ENCODE measurements at places on chromosomes 4 and X. TPM values are rescaled to one million over a fixed set of nuclear protein-coding genes. Genes with fewer than 3 reads are reported as not detected.

Gene ADAM29
- not detected for total RNA-seq

Gene PLP1
- total RNA-seq, result 60.7 TPM

Gene SOX3
- total RNA-seq, result 3.9 TPM

Gene IBSP
- total RNA-seq, result not detected

Gene HSFX3
- not detected for total RNA-seq

Gene ERVMER34-1
- 3.4 TPM for total RNA-seq

All from H7 (cell line).